ENCODE measurements at places on chromosomes 6 and 20.

GRCh38 chr20:1299522-1299921 is 29.4 kb downstream of the SDCBP2 start:
- peak; percentile 32 for DNase-seq

- DNase-seq = no peak
Observed at GRCh38 chr6:39432330-39433025, 110.0 kb upstream of the KCNK16 start.

DNA sequence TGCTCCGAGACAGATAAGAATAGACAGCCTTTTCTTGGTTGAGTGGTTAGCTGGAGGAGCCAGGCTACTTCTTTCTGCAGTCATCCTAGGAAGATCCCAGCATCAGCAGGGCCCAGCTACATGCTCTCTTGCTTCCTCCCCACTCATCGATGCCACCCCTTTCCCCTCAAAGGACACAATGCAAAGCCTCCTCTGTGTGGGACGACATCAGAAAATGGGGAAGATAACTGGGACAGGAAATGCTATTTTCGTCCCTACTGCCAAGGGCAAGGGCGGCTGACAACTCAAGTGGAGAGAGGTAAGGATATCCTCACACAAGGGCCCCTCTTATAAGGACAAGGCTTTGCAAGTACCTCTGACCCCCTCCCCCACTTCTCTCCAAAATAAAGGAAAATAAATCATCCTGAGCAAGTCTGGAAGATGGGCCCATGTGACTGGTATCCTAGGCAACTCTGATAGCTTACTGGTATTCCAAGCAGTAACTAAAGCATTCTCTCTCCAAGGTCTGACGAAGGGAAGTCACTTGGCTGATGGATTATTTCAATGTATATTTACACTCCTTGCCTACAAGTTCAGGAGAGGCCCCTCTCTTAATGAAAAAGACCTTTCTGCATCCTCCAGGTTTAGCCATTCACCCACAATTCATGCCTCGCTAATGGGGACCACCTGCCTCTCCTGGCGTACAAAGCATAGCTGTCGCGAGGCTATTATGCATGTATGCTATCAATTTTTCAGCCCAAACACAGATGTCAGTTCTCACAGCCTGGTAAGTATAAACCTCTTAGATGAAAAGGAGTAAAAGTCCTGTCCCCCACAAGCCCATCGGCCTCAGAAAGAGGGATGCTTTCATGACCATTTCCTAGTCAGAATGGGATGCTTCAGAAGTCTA is 11.3 kb downstream of the ELMO2 start:
- DNase-seq = no peak

GRCh38 chr6:30507849-30508827 is 18.8 kb downstream of the HLA-E start:
- DNase-seq = no peak

GRCh38 chr6:1393641-1394283 is 4.4 kb downstream of the FOXF2 start:
- no peak for DNase-seq

DNA sequence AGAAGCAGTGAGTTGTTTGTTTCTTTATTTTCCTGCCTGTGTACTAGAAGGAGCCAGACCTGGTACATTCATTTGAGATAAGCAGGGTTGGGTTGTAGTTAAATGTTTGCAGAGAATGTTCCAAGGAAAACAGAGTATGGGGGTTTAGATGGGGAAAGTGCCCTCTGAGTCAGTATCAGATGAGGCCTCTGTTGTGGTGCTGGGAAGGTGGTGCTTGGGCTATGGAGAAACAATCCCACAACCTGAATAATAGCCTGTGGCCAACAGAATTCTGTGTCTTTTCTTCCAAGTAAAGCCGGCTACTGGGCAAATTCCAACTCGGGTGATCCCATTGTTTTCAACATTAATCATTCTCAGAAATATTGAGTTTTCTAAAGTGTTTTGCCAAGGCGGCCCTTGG is 109.3 kb downstream of the RNF144B start:
- no peak for DNase-seq

DNA sequence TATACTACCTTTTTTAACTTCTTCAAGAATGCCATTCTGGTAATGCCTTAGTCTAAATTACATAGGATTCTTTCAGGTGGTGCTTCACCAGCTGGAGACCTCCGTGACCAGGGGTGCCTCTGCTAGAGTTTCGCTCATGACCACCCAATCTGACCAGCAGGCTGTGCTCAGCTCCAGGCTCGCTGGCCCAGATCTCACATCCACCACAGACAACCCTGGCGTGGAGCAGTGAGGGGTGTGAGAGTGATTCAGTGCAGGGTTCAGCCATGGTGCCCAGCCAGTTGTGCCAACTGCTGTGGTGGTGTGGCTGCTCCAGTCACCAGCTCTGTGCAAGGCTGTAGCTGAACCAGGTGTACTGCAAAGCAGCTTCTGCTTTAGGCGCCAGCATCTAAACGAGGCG is 198.6 kb downstream of the MMUT start:
- no peak for DNase-seq

DNA sequence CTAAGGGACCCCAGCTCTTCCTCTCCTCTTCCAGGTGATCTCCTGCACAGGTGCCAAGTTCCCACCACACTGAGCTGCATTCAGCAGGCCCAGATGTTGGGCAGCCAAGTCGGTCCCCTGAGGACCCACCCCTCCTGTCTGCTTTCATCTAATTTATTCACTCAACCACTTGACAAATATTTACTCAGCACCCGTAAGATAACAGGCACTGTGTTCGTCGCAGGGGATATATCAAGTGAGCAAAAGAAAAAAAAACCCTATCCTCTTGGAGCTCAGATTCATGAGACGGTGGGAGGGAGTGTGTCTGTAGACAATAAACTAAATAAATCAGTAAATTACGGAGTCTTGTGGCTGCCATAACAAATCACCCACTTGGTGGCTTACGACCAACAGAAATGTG is 143.6 kb downstream of the MRPL14 start:
- DNase-seq = no peak

GRCh38 chr6:131051341-131051740 is 11.7 kb downstream of the EPB41L2 start:
- DNase-seq = no peak

DNA sequence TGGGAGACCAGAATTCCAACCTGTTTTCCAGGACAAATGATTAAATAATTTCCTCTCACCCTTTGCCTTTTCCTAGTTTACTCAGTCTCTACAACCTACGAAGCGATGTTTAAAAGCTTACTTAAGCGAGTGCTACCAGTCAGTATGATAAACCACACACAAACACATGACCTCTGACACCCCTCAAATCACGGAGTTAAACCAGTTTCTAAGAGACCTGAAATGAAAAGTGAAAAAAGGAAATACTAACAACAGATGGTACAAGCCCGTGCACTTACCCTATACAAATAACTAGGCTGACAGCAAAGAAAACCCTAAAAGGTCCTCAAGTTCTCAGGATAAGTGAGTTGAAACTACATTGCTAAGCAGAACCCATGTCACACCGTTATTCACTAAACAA is 7.7 kb downstream of the TNFRSF21 start:
- DNase-seq = no peak

DNA sequence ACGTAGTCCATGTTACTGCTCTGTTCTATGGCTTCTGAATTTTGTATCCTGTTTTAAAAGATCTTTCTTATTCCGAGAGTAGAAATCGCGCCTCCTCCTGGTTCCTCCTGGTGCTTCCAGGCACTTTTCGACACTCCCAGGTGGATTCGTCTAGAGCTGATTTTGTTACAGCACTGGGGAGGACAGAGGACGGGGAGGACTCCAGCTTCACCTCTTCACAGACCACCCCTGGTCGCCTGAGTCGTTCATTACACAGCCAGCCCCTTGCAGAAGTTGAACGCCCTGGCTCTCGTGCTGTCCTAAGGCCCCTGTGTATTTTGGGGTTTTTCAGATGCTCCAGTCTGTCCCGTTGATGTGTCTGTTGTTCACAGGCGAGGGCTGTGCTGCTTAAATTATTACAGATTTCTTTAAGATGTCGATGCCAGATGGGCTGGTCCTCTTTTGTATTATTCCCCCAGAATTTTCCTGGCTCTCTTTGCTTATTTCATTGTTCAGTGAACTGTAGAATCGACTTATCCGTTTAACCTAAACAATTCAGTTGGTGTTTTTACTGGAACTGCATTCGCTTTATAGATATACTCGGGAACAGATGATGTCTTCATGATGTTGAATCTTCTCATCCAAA is 30.5 kb downstream of the COL20A1 start:
- no peak for DNase-seq

DNA sequence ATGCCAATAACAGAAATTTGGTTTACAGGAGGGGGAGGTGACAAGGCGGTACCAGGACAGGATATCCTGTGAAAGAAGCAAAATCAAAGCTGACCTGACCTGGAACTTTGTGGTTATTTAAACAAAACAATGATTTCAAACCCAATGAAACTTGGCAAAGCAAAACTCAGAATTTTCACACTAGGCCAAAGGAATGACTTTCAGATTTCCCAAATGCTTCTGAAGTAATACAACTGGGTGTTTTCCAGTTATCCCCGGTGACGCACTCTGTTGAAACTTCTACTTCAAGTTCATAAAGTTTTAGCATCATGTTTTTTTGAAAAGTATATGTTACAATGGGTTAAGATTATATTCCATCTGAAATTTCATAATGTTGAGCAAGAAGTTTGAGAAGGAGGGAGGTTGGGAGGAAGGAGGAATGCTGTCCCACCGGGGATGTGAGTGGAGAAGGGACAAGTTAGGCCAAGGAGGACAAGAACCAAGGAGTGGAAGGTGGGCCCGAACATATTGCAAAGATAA is 78.1 kb upstream of the TRAF3IP2 start:
- DNase-seq = no peak

DNA sequence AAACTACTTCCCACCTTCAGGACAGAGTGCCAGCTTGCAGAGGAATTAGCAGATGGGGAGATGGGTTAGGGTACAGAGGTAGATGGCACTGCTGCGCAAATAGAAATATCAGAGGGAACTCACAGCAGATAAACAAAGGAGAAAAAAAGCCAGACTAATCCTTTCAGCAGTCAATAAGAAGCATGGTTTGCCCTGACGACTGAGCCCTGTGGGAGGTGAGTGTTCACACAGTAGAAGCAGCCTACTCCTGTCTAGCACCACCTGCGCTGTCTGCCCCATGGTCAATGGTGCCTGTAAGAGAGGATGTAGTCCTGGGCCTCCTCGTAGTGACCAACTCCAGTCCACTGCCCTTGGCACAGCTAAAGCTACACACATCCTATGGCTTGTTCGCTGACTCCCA is 174.1 kb downstream of the IBTK start:
- no peak for DNase-seq

- DNase-seq = no peak
Observed at GRCh38 chr6:132907914-132908313, 93.5 kb downstream of the RPS12 start.

GRCh38 chr6:13113981-13114593 is 214.2 kb downstream of the TBC1D7 start:
- no peak for DNase-seq

DNA sequence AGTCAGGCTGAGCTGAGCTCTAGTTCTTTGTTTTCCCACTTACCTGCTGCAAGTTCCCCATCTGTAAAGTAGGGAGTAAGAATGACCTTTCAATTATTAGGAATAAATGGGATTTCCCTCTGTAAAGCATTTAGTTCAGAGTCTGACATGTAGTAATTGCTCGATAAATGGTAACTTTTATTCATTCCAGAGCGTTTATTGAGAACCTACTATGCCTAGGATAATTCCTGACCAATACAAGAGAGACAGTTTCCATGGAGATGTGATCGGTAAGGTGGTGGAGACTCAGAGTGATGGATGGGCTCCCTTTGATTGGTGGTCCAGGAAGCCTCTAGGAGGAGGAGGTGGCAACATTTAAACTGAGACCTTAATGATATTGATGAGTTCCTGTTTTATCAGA is 5.6 kb downstream of the PLEKHG1 start:
- no peak for DNase-seq

- no peak for DNase-seq
Observed at GRCh38 chr6:50927800-50928199, 109.1 kb downstream of the TFAP2B start.

DNA sequence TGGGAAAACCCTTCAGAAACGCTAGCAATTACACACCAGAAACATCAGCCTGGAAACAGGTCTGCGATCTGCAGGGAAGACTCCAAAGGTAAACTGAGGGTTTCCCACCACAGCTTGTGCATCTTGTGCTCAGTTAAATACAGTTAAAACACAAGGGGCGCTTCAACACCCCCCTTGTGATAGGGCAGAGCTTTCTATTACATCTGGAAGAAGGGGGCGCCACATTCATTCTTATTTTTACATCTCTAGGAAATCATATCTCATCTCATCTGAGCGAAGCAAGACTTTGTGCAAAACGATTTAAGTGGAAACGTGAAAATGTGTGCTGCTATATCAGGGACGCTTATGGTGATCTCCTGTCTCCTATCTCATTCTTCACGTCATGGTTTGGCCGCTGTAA is 58.5 kb downstream of the PRND start:
- no peak for DNase-seq

DNA sequence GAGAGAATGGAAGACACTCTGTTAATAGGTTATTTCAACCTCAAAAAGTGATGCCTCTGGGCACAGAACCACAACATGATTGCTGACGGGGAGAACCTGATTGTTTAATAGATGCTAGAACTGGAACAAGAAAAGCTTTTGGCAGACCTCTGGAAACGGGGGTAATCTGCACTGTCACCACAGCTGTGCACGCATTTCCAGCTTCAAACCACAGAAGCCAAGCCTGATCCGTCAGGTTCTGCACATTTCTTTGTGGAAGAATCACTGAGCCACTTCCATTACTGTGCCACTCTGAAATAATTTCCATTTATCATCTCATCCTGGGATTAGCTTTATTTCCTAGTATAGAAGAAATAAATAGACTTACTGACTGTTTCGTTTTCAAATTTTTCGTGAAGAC is 309.3 kb downstream of the FARS2 start:
- no peak for DNase-seq

DNA sequence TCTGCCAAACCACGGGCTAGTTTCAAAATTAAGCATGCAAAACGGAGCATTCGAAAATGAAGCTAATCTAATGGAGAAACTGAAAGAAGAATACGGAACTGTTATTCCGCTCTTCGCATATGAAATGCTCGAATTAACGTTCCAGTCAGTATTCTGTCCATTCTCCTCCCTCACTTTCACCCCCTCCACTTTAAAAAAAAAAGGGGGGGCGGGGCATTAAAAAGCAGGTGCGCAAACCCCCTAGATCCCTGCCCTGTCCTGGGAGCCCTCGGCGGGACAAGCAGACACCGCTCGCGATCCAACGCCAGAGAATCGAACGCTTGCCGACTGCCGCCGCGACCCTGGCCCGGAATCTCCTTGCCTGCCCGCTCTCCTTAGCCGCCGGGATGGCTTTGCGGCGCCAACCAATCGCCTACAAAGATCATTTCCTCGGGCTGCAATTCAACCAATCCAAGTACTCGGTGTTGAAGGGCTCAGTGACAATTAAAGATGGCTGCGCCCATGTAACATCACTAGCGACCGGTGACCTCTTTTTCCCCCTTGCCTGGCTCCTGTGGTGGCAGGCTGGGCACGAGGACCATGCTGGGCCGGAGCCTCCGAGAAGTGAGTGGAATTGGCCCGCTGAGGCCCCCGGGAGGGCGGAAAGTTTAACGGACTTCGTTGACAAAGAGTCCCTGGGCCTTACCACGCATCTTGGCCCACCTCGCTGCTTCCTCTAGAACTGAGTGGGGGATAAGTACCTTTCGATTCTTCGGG is at the start of the genes QRSL1 and RTN4IP1:
QRSL1 (plus strand) TSS at position 476 of the 756 bp plus-strand sequence; CDS start at position 580, 104 bp downstream.
RTN4IP1 (minus strand) TSS at position 396 of the 756 bp plus-strand sequence. CDS start 477 bp downstream, outside the sequence.
- DNase-seq = peak; percentile 89
